ENCODE measurements at places on chromosomes 2 and 18.

DNA sequence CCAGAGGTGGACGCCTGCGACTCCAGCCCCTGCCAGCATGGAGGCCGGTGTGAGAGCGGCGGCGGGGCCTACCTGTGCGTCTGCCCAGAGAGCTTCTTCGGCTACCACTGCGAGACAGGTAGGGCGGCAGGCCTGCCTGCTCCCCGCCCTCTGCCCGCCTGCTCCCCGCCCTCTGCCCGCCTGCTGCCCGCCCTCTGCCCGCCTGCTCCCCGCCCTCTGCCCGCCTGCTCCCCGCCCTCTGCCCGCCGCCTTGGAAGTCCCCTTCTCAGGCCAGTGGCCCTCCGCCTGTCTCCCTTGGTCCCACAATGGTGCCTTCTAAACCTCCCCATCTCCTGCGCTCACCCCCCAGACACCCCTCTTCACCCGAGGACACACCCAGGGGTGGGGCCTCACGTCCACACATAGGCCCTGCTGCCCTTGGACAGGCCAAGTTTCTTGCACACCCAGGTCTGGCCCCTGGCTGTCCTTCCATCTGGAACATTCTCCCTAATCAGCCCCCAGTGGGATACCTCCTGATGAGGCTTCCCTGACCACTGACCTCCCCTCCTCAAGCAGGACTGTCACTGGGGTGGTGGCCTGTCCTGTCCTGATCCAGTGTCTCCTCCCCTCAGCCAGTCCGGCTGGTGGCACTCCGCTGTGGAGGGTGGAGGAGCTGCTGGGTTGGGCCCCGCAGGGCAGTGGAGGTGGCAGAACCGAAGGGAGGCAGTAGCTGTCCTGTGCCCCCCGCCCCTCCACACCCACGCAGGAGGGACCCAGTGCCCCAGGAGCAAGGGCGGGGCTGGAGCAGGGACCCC, 37.9 kb downstream of the MTERF4 start:
- no peak for DNase-seq

- no peak for DNase-seq
Observed at GRCh38 chr18:64219517-64219916, 70.6 kb upstream of the LINC00305 start.

DNA sequence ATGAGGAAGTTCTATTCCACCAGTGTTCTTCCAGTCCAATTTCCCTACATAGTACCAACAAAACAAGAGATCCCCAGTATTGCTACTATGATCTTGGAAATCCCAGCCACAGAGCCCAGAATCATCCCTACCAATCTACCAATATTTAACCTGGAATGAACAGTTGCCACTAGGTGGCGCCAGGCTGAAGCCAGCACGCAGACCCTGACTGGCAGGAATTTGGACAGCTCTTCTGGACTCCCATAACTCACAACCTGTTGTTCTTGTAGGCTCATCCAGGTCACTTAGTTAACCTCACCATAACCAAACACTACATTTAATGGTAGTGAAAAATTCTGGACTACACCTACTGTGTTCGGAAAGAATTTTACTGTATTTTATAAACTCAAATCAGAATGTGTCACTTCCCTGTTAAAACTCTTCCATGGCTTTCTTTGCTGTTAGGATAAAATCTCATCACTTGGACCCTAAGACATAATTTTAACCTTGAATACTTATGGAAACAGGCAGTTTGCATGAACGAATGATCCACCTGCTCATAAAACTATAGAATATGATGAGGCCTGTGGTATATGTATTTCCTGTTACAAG, 59.8 kb upstream of the SLC38A11 start:
- no peak for DNase-seq

GRCh38 chr2:134671513-134671912, 47.3 kb downstream of the TMEM163 start:
- no peak for DNase-seq

- no peak for DNase-seq
Observed at GRCh38 chr18:31652877-31653276, 31.5 kb downstream of the B4GALT6 start.

DNA sequence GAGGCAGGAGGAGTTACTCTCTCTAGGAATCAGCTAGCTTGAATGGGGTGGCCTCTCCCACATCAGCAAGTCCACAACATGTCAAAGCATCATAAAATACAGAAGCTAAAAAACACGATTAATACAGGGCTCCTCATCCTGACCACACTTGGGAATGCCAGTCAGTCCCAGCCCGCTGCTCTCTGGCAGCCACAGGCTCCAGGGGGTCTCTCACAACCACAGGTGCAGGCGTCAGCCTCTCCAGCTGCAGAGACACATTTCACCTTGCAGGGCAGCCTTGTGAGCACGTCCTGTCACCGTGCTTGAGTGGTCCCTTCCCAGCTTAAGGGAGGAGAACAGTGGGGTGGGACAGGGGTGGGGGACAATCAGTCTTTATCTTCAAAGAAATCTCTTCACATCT, 137.4 kb upstream of the SH3BP4 start:
- no peak for DNase-seq

DNA sequence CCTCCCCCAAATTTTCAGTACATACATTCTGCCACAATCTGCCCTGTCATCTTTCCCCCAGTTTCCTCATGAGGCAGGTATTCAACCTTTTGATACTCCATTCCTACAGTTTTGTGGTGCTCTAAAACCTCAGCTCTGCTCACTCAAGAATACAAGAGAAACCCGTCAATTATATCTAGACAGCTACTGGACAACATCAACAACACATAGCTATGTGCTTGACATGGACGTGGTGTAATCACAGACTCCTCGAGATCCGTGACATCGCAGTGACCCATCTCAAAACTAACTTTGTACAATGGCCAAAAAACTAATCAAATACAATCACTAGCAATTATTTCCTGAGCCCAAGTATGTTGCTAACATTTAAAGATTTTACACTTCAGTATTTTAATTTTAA, 23.6 kb downstream of the WDSUB1 start:
- no peak for DNase-seq

GRCh38 chr2:136502660-136503059, 262.7 kb upstream of the THSD7B start:
- no peak for DNase-seq

DNA sequence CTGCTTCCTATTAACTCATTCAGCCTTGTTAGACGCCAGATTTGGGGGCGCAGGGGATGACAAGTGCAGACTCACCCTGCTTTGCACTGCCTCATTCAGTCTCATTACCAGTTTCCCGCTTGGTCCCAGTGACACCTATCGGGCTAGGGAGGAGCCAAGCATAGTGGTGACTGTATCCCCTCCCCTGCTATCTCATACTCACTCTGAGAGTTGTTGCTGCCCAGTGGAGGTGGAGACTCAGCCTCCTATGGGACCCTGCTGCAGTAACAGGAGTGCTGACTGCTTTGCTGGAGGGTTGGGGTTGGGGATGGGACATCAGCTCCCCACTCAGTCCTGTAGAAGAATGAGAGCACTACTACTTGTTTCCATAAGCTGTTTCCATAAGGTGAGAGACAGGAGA, 21.3 kb upstream of the PIK3C3 start:
- DNase-seq = no peak

- DNase-seq = no peak
Observed at GRCh38 chr18:56651771-56652092, 573 bp downstream of the WDR7 start.

GRCh38 chr18:22544626-22545025, 126.9 kb upstream of the CTAGE1 start:
- no peak for DNase-seq

DNA sequence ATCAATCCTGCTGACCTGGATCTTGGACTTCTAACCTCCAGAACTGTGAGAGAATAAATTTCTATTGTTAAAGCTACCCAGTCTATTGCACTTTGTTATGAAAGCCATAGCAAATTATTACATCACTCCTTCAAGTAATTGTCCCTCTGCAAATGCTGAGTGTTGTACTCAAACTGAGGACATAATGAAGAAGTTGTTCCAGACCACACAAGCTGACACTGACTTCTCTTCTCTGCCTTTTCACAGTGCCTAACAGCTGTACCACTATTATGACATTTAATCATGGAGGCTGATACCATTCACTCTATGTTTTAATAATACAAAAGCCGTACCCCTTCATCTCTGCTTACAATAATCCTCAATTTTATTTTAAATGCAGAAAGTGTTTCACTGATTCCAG, 424.1 kb upstream of the PIK3C3 start:
- no peak for DNase-seq

DNA sequence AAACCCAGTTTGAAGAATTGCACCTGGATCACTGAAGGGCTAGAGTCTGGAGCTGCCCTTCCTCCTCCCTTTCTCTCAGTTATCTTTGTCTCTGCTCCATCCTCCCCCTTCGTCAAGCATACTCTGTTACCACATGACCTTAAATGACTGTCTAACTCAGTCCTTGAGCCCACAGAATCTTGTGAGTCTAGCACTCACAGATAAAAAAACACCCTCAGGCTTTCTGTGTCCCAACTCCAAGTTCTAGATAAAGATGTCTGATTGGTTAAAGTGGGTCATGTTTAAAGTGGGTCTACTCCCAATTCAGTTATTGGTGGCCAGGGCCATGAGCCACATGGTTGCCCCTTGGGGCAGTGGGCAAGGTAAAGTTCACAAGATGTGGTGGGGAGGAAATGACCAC, 53.5 kb upstream of the CYP1B1 start:
- DNase-seq = no peak

GRCh38 chr2:31266804-31267203, 32.9 kb downstream of the EHD3 start:
- no peak for DNase-seq

GRCh38 chr18:38957736-38958135, 1392.1 kb upstream of the CELF4 start:
- no peak for DNase-seq

GRCh38 chr18:76379226-76380126, 115.6 kb downstream of the ZNF516 start:
- DNase-seq = no peak
